ENCODE measurements at places on chromosomes 3 and 15.

DNA sequence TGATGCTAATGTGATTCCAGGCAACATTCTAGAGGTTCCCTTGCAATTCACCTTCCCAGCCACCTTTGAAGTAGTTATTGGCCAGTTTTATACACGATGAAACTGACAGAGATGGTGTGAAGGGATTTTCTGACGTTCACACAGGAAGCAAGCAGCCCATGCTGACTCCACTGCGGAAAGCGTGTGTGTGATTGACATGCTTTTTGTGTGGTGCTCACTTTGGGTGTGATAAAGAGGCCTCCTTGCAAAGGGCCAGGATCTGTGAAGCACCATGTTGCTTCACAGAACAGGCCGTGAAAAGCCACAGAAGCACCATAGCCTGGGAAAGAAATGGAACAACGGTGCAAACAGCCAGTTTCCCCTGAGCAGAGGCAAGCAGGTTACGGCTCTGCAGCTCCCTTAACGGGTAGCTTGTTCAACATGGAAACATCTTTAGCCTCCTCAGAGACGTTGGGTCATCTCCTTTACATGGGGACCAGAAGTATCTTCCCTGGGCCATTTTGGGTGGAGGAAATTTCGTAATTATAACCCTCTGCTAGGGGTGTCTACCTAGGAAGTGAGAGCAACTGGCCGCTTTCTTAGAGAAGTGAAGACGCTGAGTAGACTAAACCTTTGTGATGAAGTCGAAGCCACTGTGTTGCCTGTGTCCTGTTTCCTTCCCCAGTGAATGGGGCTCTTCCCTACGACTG, 108.5 kb downstream of the APBA2 start:
- no peak for DNase-seq

GRCh38 chr3:16430717-16431630, 82.5 kb downstream of the RFTN1 start:
- DNase-seq, result no peak

GRCh38 chr3:103609472-103609871, 1174.7 kb downstream of the ZPLD1 start:
- no peak for DNase-seq

DNA sequence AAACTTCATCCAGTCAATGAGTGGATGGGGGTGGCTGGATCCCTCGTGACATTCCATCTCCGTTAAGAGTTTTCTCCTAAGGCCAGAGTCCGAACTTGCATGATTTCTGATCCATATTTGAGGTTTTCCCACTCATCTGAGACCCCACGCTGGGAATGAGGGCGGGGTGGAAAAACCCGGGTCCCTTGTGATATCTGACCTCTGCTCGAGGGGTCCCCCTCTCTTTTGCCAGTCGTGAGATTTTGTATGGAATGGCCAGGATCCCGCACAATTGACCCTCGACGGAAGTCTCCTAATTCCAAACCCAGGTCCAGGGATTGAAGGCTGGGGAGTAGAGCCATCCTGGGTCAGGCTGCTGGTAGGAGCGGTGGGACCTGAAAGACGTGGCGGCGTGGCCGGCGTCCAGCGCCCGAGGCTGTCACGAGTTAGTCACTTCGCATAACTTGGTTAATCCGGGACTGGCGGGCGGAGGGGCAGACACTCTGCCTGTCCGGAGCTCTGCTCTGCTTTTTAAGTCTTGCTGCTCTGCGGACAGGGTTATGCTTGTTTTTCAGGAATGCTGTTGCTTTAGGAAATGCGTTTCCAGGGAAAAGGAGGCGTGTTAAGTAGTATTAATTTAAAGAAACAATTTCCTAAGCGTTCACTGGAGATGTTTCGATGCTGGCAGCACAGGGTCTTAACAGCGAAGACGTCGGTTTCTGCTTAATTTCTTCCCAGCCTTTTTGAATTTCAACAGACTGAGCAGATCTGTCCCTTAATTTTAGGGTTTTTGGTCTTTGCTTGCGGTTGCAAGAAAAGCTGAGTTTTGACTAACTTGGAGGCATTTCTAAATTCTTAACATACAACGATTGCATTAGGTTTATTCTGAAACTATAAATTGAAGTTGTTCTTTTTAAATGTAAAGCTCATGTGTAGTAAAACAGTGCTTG, 69.7 kb upstream of the LRRFIP2 start:
- DNase-seq, result peak; percentile 25

DNA sequence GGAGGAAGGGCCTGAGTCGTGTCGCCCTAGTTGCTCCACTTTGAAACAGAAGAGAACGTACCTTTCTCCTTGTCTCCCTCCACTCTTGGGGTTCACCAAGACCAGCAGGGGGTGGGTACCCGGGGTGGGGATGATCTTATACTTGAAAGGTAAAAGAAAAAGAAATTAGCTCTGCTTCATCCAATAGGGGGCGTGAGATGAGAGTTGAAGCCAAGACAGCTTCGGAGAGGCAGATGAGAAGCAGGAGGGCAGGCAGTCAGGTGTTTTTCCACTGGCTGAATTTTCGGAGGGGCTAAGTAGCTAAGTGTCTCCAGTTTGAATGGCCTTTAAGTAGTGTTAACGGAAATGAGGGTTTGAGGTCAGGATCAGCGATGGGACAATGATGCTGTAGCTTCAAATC, 100.4 kb downstream of the DGKG start:
- DNase-seq, result no peak

- no peak for DNase-seq
Observed at GRCh38 chr3:36025232-36025631, 355.1 kb upstream of the STAC start.

DNA sequence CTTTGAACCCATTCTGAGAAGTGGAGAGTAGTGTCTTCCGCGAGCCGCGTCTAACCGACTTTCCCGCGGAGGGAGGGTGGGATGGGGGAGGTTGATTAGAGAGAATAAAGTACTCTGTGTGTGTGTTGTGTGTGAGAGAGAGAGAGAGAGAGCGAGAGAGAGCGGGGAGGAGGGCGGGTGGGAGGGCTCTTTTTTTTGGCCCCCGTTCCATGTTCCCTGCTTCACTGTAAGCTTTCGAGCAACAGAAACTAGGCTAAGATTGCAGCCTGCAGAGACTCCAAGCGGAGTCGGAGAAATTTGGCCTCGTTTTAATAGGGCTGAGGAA, 1.6 kb upstream of the MEIS2 start:
- DNase-seq, result no peak

DNA sequence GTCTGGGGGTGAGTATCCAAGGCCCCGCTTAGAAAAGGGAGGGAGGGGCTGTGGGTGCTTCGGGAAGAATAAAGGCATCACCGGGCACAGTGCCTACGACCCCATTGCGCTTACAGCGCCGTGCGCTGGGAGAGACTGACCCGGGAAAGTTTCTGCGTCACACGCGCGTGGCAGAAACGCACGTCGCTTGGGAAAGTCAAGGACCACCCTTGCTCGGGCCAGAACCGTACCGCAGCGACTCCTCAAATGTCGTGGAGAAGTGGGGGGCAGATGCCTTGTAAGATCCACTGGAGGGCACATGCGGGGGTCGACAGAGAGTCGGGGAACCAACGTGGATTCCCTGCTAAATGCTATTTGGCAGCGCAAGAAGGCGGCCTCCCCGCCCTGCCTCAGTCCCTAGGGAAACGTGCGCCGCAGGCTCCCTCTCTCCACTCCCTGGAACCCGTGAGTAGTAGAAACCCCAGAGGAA, 2.4 kb downstream of the ADAMTS9 start:
- no peak for DNase-seq

- no peak for DNase-seq
Observed at GRCh38 chr3:127194601-127195187, 1.8 kb downstream of the PRR23E start.

DNA sequence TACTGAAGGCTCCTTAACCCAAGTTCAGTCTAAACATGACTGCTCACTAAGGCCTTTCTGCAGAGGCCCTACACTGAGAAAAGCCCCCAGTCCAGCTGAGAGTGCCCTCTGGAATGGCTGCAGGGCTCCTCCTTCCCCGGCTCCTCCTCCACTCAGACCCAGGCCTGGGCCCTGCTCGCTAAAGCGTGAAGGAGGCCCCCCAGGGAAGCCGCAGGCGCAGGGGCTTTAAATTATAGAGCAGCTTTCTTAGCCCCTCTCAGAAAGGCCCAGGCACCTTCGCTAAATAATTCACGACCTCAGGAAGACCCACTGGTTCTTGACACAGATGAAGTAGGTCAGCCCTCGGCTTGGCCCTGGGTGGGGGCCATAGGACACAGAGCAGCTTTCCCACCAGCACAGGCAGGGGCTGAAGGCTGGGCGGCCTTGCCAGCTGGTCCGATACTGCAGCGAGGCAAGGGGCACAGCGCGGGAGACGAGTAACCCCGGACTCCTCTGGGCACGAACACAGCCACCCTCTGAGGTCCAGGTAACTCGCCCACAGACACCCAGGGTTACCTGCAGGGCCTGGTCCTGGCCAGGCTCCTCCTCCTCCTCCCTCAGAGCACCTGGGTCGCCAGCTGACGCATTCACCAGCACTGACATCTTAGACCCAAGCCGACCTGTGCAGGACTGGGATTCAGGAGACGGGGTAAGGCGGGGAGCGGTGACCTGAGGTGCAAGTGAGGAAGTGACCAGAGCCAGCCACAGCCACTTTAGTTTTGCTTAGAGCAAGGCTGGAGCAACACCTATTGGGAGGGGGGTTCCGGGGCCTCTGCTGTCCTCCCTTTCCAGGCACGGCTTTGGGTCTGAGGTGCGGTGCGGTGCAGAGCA, 36.9 kb downstream of the RBPMS2 start:
- DNase-seq, result no peak

GRCh38 chr15:41125931-41126642, 10.0 kb upstream of the INO80 start:
- DNase-seq, result no peak

GRCh38 chr15:58738046-58738707, 11.3 kb downstream of the ADAM10 start:
- DNase-seq, result no peak

DNA sequence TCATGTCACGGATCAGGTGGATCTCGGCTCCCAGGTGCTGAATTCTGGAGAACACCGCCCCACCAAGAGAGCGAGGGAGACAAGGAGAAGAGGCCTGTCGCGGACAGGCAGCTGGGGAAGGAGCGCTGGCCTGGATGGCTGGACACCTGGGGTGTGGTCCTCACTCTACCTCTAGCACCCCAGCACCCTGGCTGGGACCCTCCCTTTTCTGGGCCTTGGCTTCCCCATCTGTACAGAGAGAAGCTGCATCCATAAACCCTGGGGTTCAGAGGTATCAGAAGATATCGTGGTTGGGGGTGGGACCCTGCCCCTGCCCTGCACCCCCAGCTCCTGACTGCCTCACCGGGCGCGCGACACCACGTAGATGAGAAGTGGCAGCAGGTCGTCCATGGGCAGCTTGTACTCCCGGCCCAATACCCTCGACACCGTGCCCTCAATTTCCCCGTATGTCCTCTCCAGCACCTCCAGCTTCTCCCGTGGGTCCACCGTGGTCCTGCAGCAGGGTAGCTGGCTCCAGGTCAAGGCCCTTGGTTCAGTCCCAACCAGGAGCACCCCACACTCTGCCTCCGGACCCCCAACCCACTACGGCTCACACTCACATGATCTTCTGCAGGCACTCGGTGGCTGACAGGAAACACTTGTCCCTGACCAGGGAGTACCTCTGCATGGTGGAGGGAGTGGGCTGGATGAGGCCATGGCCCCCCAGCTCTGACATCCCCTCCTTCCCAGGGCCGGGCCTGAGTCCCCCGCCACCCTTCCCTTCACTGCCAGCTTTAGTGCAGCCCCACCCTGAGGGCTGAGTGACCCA, 21.7 kb downstream of the ALS2CL start:
- no peak for DNase-seq

DNA sequence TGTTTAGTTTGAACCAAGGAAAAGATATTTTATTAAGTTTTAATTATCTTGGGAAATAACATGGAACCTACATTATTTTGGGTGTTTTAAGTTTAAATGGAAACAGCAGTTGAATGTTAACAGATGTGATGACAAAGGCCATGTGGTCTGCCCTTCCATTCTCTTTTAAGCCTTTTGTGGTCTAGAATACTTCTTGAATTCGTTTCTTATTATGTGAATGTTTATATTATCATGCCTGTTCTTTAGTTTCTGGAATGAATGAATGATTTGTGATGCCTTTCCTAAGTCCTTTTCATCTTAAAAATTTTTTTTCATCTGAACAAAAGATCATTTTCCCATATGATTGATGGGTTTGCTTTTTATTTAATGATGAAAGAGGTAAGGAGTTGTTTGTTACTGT, 44.6 kb downstream of the SNRK start:
- no peak for DNase-seq

- DNase-seq, result no peak
Observed at GRCh38 chr3:21481991-21482390, 269.0 kb downstream of the ZNF385D start.

DNA sequence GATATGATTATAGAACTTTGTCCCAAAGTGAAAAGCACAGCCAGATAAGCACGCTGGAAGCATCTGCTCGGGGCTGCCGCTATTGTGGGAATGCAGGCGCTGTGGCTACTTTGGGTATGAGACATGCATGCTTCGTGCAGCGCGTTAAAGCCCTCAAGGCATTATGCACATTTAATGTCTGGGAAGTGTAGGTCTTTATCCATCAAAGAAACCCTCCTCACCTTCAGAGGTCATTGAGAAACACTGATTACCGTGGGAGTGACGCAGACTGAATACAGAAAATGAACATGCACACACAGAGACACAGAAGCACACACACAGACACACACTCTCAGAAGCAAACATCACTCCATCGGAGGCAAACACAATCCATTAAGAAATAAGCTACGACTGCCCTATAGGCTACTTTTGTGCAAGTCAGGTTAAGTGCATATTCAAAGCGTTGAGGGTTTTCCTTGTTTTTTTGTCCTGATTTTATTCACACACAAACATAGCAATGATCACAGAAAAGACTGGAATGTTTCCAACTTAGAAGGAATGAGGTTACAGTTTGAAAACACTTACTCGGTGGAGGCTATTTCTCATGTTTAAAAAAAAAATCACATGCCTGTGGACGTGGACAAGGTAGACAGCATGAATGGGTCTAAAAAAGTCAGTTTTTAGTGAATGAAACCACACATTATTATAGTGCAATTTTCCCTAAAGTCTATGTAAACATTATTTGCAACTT, 68.5 kb downstream of the PLCH1 start:
- no peak for DNase-seq

DNA sequence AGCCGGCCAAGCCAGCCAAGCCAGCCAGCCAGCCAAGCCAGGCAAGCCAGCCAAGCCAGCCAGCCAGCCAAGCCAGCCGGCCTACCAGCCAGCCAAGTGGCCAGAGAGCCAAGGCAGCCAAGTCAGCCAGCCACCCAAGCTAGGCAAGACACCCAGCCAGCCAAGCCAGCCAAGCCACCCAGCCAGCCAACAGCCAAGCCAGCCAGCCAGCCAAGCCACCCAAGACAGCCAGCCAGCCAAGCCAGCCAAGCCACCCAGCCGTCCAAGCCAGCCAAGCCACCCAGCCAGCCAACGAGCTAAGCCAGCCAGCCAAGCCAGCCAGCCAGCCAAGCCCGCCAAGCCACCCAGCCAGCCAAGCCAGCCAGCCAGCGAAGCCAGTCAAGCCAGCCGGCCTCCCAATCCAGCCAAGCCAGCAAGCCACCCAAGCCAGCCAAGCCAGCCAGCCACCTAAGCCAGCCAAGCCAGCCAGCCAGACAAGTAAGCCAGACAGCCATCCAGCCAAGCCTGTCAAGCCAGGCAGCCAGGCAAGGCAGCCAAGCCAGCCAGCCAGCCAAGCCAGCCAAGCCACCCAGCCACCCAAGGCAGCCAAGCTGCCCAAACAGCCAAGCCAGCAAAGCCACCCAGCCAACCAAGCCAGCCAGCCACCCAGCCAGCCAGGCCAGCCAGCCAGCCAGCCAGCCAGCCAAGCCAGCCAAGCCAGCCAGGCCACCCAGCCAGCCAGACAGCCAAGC, 200.5 kb downstream of the GOLGA6L6 start:
- no peak for DNase-seq

All from stimulated activated CD8-positive, alpha-beta memory T cell treated with anti-CD3 and anti-CD28 coated beads, Interleukin-15, amount 100 ng/mL, for 48 hours (primary cell).